ENCODE measurements at places on chromosomes 5 and 9. TPM values are rescaled to one million over a fixed set of nuclear protein-coding genes. Genes with fewer than 3 reads are reported as not detected.

DNA sequence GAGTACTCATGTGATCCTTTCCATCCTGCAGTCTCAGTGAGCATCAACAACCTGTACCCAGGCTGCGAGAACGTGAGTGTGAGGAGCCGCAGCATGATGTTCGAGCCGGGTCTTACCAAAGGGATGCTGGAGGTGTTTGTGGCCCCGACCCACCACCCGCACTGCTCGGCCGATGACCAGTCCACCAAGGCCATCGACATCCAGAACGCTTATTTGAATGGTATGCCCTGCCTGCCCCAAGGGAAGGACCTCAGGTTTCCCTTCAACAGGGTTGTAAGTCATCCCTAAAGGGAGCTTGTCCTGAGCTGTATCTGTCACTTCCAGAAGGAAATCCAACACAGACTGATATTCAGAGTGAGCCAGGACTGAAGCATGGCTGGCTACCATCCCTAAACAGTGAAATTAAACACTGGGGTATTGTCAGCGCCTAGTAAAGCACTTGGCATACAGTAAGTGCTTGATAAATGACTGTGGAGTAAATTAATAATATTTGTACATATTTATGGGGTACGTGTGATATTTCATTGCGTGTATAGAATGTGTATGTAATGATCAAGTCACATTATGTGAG, 39.3 kb upstream of the CTSL start:
- H3K4me1 ChIP-seq: peaks cover 8% of the 10 kb centered on the region
- no peaks in the 10 kb centered on the region for H3K27me3 ChIP-seq
- H3K36me3 ChIP-seq: peaks cover 31% of the 10 kb centered on the region
- peak overlapping the region; percentile 65 for H3K27ac ChIP-seq

- no peak overlapping the region for H3K4me3 ChIP-seq
- H3K36me3 ChIP-seq: no peaks in the 10 kb centered on the region
- H3K27me3 ChIP-seq: no peaks in the 10 kb centered on the region
- no peak overlapping the region for H3K27ac ChIP-seq
Observed at GRCh38 chr5:1732238-1732941, 67.2 kb downstream of the MRPL36 start.

DNA sequence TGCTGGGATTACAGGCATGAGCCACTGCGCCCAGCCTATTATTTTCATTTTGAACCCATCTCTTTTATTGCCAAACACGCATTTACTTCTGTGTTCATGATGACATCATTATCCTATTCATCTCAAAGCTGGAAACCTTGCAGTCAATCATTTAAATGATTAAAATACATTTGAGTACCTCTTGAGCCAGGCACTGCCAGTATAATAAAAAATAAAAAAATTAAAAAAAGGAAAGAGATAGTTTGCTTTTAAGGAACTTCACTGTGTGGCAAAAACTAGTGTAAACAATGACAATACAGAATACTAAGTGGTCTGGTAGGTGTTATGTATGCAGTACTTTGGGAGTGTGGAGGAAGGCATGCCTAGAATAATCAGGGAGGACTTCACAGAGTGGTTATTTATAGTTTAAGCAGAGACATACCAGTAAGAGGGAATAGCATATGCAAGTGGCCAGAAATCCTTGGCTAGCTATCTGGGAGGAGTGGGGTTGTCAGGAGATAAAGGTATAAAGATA, 8.6 kb downstream of the NSD1 start:
- peaks cover 45% of the 10 kb centered on the region for H3K4me1 ChIP-seq
- H3K4me3 ChIP-seq: no peak overlapping the region
- DNase-seq: no peak
- peaks cover 79% of the 10 kb centered on the region for H3K36me3 ChIP-seq

DNA sequence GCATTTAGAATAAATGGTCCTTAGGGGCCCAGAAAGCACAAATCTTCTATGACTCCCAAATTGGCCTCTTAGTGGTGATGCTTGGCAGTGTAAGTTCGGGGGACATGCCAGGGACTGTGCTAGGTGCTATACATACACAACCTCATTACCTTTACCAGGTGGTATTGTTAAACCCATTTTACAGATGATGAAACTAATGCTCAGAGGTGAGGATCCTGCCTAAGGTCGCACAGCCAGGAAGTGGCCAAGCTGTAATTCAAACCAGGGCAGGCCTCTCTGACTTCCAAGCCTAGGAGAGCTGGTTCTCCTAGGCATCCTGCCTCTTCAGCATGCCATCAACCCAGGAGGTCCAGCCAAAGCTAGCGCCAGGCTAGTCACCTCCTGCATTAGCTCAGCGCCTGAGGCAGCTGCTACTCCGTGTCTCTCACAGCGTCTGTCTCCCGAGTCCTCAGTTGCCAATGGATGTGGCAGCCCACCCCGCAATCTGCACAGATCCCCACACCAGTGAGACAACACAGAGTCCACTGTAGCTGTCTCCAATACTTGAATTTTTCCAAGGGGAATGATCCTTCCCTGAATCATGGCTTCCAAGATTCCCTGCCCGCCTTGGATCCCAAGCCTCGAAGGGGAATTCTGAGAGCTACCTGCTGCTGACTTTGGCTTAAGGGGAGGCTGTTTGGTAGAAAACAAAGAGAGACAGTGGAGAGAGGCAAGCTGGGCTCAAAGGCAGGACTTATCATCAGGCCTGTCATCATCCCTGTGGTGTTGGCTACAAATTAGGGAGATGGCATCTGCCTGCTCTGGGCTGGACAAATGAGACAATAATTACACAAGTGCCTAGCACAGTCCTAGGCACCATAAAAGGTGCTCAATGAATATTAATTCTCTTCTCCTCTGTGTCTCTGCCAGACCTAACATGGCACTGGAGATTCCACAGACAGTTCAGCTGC, 52.6 kb downstream of the CRB2 start:
- DNase-seq: peak; percentile 24

DNA sequence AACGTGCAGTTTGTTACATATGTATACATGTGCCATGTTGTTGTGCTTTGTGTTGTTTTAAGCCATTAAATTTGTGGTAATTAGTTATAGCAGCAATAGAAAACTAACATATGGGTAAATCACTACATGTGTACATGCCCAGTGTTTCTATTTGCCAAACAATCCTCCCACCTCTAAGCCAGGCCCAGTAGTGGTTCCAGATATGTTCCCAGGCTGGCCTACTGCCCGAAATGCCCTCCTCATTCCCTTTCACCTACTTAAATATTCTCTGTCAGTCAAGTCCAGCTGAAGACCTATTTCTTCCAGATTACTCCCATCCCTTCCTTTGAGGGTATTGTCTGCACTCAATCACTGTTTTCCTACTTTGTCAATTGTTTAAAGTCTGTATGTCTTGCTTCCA, 24.1 kb upstream of the AGGF1 start:
- no peak overlapping the region for H3K27ac ChIP-seq
- no peak for DNase-seq

DNA sequence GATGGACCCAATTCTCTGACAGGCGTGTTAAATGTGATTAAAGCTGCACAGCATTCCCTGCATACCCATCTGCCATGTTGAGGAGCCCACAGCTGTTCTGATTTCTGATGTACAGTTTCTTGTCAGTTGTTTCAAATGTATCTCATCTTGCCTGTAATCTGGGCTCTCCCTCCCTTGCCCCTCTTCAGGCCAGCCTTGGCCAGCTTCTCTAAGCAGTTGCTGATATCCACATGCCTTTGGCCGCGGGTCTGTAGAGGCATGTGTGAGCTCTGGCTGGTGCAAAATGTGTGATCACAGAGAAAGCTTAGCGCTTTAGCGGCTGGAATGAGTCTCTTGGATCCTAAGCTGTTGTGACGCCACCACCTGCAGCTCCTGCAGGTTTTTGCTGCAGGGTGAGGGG, 332.0 kb downstream of the MLLT3 start:
- H3K4me3 ChIP-seq: no peak overlapping the region
- no peaks in the 10 kb centered on the region for H3K36me3 ChIP-seq
- H3K4me1 ChIP-seq: no peaks in the 10 kb centered on the region
- no peaks in the 10 kb centered on the region for H3K27me3 ChIP-seq
- H3K27ac ChIP-seq: no peak overlapping the region

DNA sequence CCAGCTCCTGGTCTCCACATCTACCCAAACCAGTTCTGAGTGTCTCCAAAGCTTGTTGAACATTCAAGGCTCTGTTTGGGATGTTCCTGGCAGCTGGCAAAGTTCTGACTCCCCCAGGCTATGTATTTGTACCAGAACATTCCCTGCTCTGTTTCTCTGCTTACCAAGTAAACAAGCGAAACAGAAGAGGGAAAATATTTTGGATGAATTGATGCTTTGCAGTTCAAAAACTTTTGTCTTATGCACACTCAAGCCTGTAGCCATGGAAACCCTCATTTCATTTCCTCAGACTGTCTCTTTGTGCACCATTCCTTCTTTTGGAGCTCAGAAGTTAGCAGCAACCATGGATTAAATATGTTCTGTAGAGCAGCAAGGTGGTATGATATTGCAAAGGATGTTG, 145.8 kb downstream of the ACTL7B start:
- H3K27me3 ChIP-seq: no peaks in the 10 kb centered on the region
- no peak overlapping the region for H3K4me3 ChIP-seq
- H3K27ac ChIP-seq: no peak overlapping the region

- H3K36me3 ChIP-seq: no peaks in the 10 kb centered on the region
- no peak for DNase-seq
- H3K4me1 ChIP-seq: no peaks in the 10 kb centered on the region
- no peaks in the 10 kb centered on the region for H3K27me3 ChIP-seq
- H3K4me3 ChIP-seq: no peak overlapping the region
- H3K27ac ChIP-seq: no peak overlapping the region
Observed at GRCh38 chr5:73732045-73732444, 106.0 kb downstream of the ARHGEF28 start.

- H3K4me1 ChIP-seq: no peaks in the 10 kb centered on the region
- no peak overlapping the region for H3K4me3 ChIP-seq
- no peaks in the 10 kb centered on the region for H3K36me3 ChIP-seq
- DNase-seq: no peak
- no peak overlapping the region for H3K27ac ChIP-seq
Observed at GRCh38 chr5:6590581-6590980, 42.3 kb downstream of the NSUN2 start.

- H3K27ac ChIP-seq: no peak overlapping the region
- no peak overlapping the region for H3K4me3 ChIP-seq
- H3K36me3 ChIP-seq: no peaks in the 10 kb centered on the region
Observed at GRCh38 chr5:176444742-176445141, 3.4 kb upstream of the FAF2 start.

DNA sequence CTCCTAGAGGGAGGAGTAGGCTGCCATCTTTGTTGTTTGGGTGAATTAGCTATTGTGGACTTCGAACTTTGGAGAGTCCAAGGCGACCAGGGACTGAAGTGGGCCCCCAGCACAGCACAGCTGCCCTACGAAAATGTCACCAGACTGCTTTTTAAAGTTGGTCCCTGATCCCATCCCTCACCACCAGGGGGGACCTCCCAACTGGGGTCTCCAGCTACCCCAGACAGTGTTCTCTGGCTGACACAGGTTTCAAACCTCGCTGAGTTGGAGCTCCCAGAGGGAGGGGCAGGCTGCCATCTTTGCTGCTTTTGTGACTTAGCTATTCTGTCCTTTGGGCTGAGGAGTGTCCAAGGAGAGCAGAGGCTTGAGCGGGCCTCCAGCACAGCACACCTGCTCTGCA, 45.7 kb upstream of the ADRB2 start:
- H3K27me3 ChIP-seq: no peaks in the 10 kb centered on the region
- H3K4me1 ChIP-seq: no peaks in the 10 kb centered on the region
- no peak overlapping the region for H3K4me3 ChIP-seq
- no peak for DNase-seq
- H3K27ac ChIP-seq: no peak overlapping the region

GRCh38 chr9:126461029-126461428, 134.4 kb downstream of the MVB12B start:
- no peak overlapping the region for H3K4me3 ChIP-seq
- H3K27ac ChIP-seq: no peak overlapping the region
- H3K4me1 ChIP-seq: no peaks in the 10 kb centered on the region
- DNase-seq: no peak

DNA sequence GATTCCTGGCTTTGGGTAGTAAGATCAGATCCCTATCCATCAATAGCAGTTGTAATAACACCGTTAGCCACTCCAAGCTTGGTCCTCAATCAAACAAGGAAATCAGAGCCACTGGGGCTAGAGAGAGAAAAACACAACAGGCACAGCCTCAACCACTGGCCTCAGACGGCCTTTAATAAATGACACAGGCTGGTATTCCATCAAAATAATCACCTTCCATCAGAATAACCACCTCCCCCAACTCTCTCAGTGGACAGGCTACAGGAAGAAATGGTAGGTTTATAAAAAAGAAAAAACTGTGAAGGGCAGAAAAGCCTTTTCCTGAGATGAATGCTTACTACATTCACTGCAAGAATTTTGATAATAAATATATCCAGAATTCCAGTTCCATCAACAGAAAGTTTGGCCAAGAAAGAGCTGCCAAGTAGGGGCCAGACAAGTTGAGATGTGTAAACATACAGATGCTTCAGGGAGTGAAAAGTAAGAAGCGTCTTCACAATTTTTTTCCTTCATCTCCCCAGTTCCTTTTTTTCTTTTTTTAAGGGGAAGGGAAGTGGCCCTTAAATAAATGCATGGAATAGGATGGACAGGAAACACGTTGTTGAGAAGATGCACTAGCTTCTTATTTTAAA, 5.5 kb downstream of the FOXD1 start:
- no peak overlapping the region for H3K4me3 ChIP-seq
- H3K4me1 ChIP-seq: peaks cover 5% of the 10 kb centered on the region
- no peaks in the 10 kb centered on the region for H3K36me3 ChIP-seq
- H3K27ac ChIP-seq: no peak overlapping the region
- DNase-seq: no peak

GRCh38 chr9:92669527-92669889, 423 bp downstream of the IPPK start:
- peaks cover 32% of the 10 kb centered on the region for H3K4me1 ChIP-seq
- peak overlapping the region; percentile 94 for H3K4me3 ChIP-seq
- no peaks in the 10 kb centered on the region for H3K27me3 ChIP-seq
- H3K27ac ChIP-seq: peak overlapping the region; percentile 95
- H3K36me3 ChIP-seq: peaks cover 12% of the 10 kb centered on the region

- H3K27ac ChIP-seq: no peak overlapping the region
- H3K36me3 ChIP-seq: no peaks in the 10 kb centered on the region
- no peak overlapping the region for H3K4me3 ChIP-seq
- DNase-seq: no peak
- no peaks in the 10 kb centered on the region for H3K4me1 ChIP-seq
- H3K27me3 ChIP-seq: no peaks in the 10 kb centered on the region
Observed at GRCh38 chr5:162573758-162574157, 506.2 kb downstream of the GABRG2 start.

SLC46A2 gene
- total RNA-seq: 7.0 TPM

CDH9 gene
- total RNA-seq: not detected

DEPDC1B gene
- total RNA-seq: 1.3 TPM

SPATA31A3 gene
- not detected for total RNA-seq

ZNF883 gene
- total RNA-seq: 1.0 TPM

ADRA1B gene
- total RNA-seq: 2.5 TPM

ENTPD2 gene
- 0.71 TPM for total RNA-seq

CREBRF gene
- 34.4 TPM for total RNA-seq

PCDHGB5 gene
- total RNA-seq: 9.1 TPM

LSM11 gene
- 3.0 TPM for total RNA-seq

MYORG gene
- 6.9 TPM for total RNA-seq

All from left lung (tissue), 14 donors.